ENCODE measurements at places on chromosomes 13 and 19. TPM values are rescaled to one million over a fixed set of nuclear protein-coding genes. Genes with fewer than 3 reads are reported as not detected.

DNA sequence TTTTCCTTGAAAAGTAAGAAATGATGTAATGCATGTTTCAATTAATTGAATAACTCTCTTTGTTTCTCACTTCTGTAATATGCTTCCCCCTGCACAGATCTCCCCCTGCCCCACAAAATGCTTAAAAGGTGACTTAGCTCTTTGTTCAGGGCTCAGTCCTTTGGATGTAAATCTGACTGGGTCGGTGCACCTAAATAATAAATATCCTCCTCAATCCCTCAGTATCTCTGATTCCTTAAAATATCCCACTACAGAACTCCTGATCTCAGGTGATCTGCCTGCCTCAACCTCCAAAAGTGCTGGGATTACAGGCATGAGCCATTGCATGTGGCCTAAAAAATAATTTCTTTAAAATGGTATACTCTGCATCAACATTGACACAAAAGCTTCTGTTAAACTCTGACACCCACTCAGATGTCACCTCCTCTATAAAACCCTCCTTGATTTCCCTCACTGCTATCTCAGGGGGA, 107.0 kb downstream of the ZNF429 start:
- DNase-seq, result no peak

DNA sequence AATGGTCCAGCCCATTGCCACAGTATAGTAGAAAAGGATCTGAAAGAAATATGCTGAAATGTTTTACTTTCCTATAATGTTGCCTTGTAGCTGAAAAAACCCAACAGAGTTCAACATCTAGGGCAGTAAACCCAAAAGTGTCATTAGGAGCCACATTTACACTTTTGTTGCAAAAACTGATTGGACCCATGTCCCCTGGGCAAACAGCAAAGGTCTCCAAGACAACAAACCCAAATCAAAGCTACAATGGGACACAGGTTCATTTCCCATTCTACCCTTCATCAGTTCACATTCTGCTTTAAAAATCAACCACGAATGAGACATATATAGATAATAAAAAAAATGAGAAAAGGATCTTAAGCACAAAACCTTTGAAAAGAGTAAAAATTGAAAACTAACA, 744.8 kb downstream of the PCDH17 start:
- DNase-seq, result no peak

Gene MEDAG
- total RNA-seq, result 258 TPM

Gene TNFSF9
- 1.4 TPM for total RNA-seq

DNA sequence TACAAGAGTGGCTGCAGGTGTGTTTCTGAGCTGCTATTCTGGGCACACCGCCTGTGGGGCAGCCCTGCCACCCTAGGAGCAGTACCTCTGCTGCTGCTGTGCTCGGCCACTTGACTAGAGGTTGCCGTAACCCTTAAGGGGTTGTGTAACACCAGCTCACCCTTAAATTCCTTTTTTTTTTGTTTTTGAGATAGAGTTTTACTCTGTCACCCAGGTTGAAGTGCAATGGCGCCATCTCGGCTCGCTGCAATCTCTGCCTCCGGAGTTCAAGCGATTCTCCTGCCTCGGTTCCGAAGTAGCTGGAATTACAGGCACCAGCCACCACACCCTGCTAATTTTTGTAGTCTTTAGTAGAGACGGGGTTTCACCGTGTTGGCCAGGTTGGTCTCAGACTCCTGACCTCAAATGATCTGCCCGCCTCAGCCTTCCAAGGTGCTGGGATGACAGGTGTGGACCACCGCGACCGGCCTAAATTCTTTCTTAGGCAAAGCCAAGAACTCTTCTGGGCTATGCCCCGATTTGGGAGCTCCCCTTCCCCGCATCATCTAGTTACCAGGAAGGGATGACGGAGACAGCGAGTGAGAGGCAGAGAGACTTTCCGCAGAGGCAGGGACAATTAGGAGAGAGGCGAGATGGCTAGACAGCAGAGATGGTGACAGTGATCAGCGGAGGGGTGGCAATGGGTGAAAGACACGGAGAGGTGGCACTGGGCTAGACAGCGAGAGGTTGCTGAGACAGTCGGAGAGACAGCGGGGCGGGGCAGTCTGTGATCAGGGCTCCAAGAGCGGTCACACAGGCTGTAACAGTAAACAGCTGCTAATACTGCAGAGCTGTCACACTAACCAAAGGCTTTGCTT, 4.4 kb upstream of the LILRA5 start:
- DNase-seq, result no peak

DNA sequence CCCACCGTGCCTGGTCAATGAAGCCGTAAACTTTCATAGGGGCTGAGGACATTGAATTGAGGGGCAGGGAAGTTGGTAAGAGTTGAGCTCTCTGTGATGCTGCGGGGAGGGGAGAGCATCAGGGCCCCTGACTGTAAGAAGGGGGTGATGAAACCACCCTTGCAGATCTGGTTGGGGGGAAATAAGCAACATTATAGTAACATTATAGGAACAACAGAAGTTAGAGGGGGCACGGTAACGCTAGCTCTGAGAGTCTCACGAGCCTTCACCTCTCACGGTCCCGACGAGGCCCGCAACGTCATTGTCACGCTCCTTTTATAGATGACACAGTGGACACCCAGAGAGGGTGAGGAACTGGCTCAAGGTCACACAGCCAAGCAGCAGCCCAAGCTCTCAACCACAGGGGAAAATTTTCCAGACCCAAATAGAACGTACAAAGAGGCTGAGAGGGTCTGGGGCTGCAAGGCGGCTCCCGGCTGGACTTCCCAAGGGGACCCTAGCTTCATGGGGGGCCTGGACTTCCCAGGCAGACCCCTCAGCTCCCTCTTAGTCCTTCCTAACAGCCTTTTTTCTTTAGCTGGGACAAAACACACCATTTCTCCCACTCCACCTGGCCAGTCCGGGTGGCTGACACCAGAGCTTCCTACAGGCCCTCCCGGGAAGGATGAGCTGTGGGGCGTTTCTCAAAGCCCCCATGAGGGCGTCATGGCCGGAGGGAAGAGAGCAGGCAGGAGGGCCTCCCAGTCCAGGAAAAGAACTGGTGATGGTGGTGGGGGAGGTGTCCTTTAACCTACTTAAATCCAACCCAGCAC, 4.1 kb downstream of the TLE5 start:
- no peak for DNase-seq

DNA sequence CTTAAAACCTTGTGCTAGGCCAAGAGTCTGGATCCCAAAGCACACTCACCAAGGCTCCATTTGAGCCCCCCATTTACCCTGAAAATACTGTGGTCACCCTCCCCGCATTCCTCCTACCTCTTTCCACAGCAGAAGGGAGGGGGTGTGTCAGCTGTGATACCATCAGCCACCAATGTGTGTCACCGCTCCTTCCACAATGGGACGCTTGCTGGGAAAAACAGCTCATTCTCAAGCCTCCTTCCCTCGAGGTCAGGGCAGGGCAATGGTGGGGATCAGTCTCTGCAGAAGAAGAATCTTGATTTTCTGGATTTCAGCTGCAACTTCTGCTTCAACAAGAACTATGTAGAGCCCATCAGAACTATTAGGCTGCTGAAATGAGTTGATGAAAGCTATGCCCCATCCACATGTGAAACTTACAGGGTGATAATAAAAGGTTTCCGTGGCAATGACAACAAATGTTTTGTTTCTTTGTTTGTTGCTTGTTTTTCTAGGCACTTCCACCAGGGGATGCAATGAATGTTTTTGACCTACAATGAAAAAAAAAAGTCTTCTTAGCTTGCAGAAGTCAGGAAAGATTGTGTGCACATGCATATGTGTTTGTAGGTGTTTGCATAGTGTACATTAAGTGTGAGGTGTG, 26.4 kb upstream of the ZNF507 start:
- DNase-seq, result no peak

Gene METTL21C
- total RNA-seq, result not detected

Gene KCNN1
- total RNA-seq, result 1.0 TPM

Gene BORA
- total RNA-seq, result 4.6 TPM

Gene INTS6
- total RNA-seq, result 69.7 TPM

Gene BEST2
- total RNA-seq, result not detected

Gene NCR1
- 2.3 TPM for total RNA-seq

GRCh38 chr19:12913011-12913561, 6.0 kb downstream of the SYCE2 start:
- no peak for DNase-seq

GRCh38 chr19:52397310-52398080, at the start of gene ZNF528:
TSS of gene ZNF528 (plus strand) at chr19:52397849. CDS start at chr19:52402014, 4,165 bp downstream.
- DNase-seq, result peak; percentile 99

DNA sequence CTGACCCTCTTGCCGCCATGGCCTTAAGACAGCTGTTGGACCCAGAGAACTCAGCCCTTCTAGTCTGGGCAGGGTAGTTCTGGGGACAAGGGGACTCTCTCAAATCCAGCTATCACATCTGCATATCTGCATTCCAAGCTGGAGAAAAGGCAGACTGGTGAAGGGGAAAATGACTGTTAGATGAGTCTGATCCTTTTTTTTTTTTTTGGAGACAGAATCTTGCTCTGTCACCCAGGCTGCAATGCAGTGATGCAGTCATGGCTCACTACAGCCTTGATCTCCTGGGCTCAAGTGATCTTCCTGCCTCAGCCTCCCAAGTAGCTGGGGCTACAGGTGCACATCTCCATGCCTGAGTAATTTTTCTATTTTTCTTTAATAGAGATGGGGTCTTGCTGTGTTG, 114.3 kb downstream of the SIPA1L3 start:
- no peak for DNase-seq

DNA sequence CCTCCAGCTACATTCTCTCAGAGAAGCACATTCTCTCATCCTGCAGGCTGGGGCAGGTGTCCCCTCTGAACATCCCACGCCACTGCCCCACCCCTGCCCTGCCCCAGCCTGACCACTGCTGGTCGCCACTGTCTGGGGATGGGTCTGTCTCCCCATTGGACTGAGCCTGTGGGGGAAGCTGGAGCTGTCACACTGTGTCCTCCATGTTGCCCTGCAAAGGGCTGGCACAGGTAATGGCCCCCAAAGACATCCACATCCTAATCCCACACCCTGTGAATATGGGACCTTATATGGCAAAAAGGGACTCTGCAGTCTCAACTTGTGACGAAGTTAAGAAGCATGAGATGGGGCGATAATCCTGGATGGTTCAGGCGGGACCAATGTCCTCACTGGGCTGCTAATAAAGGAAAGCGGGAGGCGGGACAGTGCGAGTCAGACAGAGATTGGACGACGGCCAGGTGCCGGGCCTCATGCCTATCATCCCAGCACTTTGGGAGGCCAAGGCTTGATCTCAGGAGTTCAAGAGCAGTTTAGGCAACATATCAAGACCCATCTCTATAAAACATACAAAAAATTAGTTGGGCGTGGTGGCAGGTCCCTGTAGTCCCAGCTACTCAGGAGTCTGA, 9.1 kb downstream of the AP2S1 start:
- DNase-seq, result no peak

DNA sequence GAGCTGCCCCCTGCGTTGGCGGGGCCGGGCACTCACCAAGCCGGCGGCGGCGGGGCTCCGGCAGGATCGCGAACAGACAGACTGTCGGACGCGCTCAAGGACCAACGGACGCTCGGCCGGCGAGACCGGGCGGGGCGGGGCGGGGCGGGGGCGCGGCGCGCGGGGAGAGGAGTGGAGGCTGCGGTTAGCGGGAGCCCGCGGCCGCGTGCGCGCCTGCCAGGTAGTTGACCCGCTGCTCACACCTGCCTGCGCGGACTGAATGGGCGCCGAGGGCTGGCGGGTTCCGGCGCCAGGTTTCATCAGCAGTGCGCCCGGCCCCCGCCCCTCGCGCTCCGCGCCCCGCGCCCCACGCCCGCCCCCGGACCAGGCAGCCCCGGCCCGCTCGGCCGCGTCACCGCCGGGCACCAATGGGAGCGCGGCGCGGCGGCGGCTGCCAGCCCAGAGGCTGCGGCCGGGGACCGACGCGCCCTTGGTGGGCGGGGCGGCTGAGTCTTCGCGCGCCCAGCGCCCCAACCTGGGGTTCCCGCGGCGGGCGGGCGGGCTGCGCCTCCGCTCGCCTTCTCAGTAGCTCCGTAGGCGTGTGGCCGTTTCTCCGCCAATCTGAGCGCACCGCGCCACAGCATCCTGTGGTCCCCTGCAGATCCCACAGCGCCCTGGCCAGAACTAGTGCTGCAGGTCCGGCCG, at the start of gene SLC7A1:
Gene SLC7A1, minus strand, starts transcription at position 309 of the 684 bp plus-strand sequence. CDS start 59,500 bp downstream, outside the sequence.
- peak; percentile 32 for DNase-seq

Gene ZMYM2
- 42.2 TPM for total RNA-seq

GRCh38 chr19:30692181-30692811, 320.1 kb downstream of the ZNF536 start:
- no peak for DNase-seq

- no peak for DNase-seq
These were observed 244.5 kb downstream of the EFNB2 start for GRCh38 chr13:106291006-106291405.

- no peak for DNase-seq
These were observed 87.4 kb upstream of the UBL3 start for GRCh38 chr13:29937841-29938240.

DNA sequence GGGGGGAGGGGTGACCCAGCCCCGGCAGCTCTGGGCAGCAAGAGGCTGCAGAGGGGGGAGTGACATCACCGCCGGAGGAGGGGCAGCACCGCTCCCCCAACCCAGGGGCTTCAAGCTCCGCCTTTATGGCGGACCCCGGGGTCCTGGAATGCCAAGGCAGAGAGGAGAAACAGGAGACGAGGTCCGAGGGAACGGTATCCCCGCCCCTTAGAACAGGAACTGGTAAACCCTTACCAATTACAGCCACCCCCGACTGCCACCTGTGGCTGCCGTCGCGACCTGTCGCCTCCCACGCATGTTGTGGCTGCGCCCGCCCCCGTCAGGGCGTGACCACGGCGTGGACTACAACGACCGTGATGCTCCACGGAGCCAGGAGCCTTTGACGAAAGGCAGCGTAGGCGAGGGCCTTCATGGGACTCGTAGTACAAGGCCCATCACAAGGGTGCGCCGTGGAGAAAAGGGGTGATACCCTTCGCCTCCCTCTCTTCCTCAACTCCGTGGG, 4.1 kb upstream of the KCNC3 start:
- DNase-seq, result peak; percentile 35

- DNase-seq, result no peak
These were observed 52.0 kb downstream of the KLF2 start for GRCh38 chr19:16376649-16377048.

DNA sequence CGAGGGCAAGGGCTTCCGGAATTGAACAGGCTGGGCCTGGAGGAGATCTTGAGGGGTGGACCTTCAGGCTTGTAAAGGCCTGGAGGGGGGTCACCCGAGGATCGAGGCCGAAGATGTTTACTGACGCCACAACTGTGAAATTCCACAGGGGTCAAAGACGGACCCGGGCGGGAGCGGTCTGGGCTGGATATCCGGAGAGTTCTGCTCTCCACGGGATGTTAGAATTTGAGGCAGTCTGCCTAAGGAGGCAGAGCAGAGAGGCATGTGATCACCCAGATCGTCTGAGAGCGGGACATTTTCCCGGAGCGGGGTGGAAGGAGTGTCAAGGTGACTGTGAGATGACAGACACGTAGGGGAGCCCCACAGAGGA, 13.2 kb downstream of the KLHL26 start:
- no peak for DNase-seq

Gene ZNF536
- 1.1 TPM for total RNA-seq

Gene PODNL1
- total RNA-seq, result not detected

Gene SERP2
- total RNA-seq, result 3.6 TPM

DNA sequence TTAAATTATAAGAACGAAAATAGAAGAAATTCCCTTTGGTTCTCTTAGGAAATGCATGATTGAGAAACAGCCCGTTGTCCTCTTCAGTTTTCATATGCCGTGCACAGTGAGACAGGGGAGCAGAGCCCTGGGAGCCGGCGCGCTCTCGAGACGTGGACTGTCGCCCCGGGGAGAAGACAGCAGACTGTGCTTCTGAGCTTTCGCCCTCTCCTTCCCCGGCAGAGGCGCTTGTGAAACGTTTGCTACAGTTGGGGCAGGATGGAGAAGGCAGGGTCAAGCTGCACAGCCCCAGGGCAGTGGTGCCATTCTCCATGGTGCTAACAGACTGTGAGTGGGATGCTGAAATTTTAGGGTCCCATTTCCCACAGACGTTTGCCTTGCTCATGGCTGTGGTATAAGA, 192.2 kb upstream of the KL start:
- DNase-seq, result no peak

Gene SLC25A23
- total RNA-seq, result 26.4 TPM
